ENCODE measurements at places on chromosomes 16 and 17.

DNA sequence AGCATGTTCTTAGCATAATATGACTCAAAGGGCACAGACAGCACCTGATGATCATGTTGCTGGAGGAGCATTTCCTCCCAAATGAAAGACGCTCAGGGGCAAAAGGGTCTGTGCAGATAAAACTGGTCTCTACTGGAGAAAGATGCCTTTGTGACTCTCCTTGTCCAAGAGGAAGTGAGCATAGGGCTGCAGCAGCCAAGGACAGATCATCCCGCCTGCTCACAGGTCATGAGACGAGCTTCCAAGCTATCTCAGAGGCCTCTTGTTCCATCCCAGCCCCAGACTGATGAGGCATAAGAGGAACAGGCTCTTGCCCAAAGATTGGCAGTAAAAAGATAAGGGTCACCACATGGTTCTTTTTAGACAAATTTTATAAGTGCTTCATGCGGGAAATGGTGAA is 141.8 kb downstream of the KATNIP start:
- no peak for DNase-seq

- DNase-seq: no peak
These were observed 87.9 kb downstream of the CLEC16A start for GRCh38 chr16:11032000-11032921.

- no peak for DNase-seq
These were observed 28.0 kb downstream of the NFATC3 start for GRCh38 chr16:68113059-68113761.

GRCh38 chr16:81481207-81481821 is 36.7 kb downstream of the CMIP start:
- no peak for DNase-seq

GRCh38 chr17:21066394-21066793 is 23.6 kb upstream of the USP22 start:
- no peak for DNase-seq
